ENCODE measurements at places on chromosomes 5 and 9.
A peak's percentile ranks its signal among the peaks of the same experiment; 100 is the strongest.

DNA sequence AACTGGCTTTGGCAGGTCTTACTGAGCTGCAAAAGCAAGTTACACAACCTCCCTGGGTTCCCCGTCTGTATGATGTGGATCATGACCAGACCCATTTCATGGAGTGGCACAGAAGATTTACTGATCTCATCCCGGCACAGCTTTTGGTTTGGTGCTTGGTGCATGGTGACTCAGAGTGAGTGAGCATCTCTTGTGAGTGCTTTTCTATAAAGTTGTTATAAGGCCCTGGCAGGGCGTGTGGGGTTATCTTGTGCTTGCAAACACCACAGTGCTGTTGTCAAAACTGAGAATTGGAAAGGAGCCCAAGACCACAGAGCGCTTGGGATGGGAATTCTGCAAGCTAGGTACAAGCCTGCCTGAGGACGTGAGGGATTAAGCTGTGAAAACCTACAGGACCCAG lies 425.2 kb downstream of the GADD45G start:
- DNase-seq: no peak

DNA sequence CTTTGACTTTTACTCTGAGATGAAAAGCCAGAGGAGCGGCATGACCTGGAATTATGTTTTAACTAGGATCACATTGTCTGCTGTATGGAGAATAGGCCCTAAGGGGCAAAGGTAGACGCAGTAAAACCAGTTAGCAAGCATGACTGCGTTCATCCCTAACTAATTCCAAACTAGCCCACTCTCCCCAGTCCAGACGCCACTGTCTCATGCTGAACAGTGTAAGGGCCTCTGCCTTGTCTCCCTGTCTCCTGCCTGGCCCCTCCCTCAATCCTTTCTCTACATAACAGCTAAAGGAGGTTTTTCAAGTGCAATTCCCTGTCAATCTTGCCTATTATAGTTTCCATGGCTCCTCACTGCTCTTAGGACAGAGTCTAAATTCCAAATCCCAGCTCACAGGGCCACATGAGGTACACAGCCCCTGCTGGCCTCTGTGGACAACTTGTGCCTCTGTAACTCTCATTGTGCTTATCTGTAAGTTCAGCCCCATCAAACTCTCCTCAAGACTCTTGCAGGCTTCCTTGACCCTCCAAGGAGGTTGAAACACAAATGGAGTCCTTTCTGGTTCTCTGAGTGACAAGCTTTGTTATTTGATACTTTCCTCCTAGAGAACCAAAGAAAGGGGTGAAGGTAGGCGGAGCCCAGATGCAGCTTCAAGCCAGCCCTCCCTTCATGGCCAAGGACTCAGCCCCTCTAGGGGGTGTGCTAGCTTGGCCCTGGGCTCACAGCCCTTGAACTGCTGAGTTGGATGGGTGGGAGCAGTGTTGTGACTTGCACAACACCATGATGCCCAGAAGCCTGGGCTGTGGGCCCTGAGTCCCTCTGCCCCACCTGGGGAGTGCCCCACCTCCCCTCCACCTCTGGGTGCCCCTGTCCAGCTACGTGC lies 16.0 kb upstream of the SLC22A4 start:
- DNase-seq: no peak

DNA sequence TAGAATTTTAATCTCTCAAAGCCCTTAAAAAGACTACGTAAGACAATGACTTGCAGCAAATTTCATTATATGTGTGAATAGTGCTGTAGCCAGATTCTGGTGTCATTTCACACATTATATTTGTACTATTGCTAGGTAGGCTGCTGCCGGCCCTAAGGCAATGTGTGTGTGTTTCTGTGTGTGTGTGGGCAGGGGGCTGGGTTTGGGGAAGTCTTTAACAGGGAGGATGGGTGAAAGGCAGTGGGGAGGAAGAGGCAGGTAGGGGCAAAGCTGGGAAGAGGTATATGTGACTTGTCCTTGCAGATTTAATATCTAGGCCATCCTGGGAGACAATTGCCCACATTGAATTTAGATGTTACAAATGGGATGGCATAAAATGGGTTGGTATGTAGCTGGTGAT lies 130.8 kb downstream of the MACIR start:
- DNase-seq: no peak

DNA sequence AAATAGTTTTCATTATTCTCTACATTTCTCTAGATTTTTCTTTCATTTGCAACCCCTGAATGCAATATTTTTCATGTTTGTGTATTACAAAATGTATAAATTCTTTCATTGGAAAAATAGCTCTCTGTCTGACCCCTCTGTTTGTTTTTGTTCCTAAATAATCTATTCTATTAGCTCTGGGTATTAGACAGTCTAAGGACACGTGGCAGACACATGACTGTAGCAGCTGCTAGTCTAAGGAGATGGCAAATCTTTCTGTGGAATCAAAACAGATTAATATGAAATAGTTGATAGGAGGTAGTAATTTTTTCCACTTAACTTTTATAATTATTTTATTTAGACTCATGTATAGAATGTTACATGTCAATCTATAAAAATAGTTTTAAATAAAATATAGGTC lies 21.4 kb upstream of the SPATA9 start:
- DNase-seq: no peak

DNA sequence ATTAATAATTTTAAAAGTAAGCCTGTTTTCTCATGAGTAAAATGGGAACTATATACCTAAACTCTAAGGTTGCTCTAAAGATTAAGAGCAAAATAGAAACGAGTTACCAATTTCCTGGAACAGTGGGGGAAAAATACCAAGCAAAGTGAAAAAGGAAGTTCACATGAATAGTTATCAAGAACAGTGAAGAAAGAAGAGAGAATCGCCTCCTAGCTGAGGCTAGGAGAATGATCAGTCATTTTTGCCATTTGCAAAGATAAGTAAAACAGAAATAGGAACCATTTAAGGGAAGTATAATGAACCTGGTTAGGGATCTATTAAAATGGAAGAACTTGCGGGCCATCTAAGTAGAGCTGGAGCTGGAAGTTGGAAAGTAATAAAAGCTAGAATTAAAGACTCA lies 50.7 kb downstream of the P4HA2 start:
- peak; percentile 6 for DNase-seq

GRCh38 chr5:514101-514485 lies 10.2 kb downstream of the SLC9A3 start:
- no peak for DNase-seq

DNA sequence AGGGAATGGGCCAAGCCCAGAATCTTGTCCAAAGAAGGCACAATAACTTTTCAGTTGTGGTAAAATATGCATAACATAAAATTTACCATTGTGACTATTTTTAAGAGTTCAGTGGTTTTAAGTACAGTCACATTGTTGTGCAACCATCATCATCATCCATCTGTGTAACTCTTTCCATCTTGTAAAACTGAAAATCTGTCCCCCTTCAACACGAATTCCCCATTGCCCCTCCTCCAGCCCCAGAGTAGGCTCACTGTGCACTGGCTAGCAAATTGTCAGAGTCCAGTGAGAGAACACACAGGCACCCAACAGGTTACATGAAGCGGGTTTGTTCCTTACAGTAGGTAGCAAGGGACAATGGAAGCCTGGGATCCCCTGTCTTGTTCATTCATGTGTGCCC lies 13.7 kb downstream of the BARX1 start:
- no peak for DNase-seq

GRCh38 chr9:94827584-94828304 lies 101.2 kb downstream of the AOPEP start:
- no peak for DNase-seq

GRCh38 chr5:134086943-134087305 lies 27.6 kb upstream of the TCF7 start:
- DNase-seq: peak; percentile 79

DNA sequence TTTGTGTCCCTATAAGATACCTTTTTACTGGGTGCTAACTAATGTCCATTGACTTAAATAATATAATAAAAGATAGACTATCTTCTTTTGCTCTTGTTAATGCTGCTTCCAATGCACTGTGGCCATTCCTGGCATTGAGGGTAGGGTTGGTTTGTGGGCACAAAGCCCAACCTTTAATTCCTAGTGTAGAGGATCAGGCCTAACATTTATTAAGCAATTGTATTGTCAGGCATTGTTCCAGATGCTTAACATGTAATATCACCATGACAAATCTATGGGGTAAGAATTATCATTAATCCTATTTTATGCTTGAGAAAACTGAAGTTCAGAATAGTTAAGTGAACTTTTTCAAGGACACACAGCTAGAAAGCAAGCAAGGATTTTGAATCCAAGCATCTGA lies 60.4 kb upstream of the GPBP1 start:
- no peak for DNase-seq

GRCh38 chr5:175606409-175606808 lies 51.5 kb upstream of the HRH2 start:
- no peak for DNase-seq

GRCh38 chr5:177472460-177473442 lies 683 bp downstream of the DBN1 start:
- DNase-seq: peak; percentile 67

- DNase-seq: peak; percentile 81
Measured at GRCh38 chr9:36407122-36407723, 7.2 kb upstream of the RNF38 start.
